ENCODE measurements at places on chromosomes 12 and 14.

GRCh38 chr12:45612044-45612794 is 117.3 kb upstream of the ARID2 start:
- DNase-seq = no peak

DNA sequence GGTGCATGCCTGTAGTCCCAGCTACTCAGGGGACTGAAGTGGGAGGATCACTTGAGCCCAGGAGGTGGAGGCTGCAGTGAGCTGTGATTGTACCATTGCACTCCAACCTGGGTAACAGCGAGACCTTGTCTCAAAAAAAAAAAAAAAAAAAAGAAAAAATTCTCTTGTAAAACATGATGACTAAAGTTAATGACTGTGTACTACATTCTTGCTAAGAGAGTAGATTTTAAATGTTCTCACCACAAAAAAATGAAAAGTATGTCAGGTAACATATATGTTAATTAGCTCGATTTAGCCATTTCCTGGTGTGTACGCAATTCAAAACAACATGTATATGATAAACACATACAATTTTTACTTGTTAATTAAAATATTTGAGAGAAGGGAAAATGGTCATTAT is 480.7 kb upstream of the RGS6 start:
- no peak for DNase-seq

GRCh38 chr14:104051092-104051813 is 34.2 kb upstream of the ASPG start:
- no peak for DNase-seq

DNA sequence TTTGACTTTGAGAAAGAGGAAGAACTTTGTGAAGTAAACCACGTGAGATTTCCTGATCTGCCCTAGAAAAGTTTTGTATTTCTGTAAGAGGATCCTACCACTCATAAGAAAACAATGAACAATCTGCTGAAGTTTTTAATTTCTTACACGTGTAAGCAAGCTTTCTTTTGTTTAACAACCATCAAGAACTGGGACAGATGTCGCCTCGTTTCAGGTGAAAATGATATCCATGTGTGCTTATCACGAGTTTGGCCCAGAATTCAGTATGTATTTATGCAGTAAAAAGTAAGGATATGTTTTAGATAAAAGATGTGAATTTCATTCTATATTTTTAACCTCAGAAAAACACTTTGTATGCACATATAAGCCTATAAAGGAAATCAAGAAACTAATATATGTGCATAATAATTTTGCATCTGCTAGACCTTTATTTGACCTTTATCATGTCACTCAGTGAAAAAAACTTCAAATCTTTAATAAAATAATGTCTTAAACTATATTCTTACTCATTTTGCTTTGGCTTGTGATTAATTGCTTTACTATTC is 56.9 kb upstream of the DHRS4 start:
- DNase-seq = no peak

DNA sequence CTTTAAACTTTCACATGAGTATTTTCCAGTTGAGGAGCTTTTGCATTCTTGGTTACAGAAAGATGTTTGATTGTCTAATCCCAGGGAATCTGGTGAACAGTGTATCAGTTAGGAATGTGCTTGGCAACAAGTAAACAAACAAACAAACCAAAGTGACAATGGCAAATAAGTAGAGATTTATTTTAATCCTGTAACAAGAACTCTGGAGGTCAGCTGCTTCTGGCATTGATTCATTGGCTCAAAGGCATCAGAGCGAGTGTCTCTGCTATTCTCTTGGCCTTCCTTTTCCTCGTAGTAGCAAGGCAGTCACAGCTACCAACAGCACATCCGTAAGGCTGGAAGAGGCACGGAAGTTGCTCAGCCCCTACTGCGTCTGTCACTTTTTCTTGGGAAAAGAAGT is 37.2 kb downstream of the CRADD start:
- no peak for DNase-seq

- no peak for DNase-seq
Observed at GRCh38 chr12:6996040-6996441, 22.2 kb downstream of the LPCAT3 start.
